ENCODE measurements at places on chromosomes 2 and 18. TPM values are rescaled to one million over a fixed set of nuclear protein-coding genes. Genes with fewer than 3 reads are reported as not detected.

Gene POLR1A
- total RNA-seq, result 26.6 TPM

Gene UGT1A9
- not detected for total RNA-seq

Gene ABCB11
- total RNA-seq, result 0.06 TPM

Gene NRP2
- 75.3 TPM for total RNA-seq

Gene C2orf69
- total RNA-seq, result 11.3 TPM

Gene ACVR2A
- total RNA-seq, result 19.0 TPM

Gene DNER
- total RNA-seq, result 0.14 TPM

Gene HOXD8
- 2.6 TPM for total RNA-seq

DNA sequence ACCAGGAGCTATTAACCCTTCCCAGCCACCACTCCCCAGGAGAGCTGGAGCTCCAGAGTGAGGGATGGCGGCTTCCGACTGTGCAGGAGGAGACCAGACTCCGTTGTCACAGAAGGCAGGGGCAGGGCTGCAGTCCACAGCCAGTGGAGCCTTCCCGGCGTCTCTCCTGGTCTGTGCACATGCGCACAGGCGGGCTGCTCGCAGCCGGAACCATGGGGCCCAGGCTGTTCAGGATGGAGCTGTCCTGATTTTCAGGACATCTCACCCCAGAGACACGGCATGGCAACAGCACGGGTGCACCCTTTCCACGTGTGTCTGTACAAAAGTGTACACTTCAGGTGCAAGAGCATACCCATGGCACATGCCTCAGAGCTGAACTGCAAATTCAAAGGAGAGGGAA lies 28.9 kb downstream of the EIPR1 start:
- peak; percentile 62 for DNase-seq

GRCh38 chr2:31390324-31390723 lies 24.2 kb downstream of the XDH start:
- no peak for DNase-seq

GRCh38 chr2:47083005-47083404 lies 72.1 kb downstream of the STPG4 start:
- DNase-seq, result no peak

GRCh38 chr2:32760628-32761027 lies 132.8 kb downstream of the TTC27 start:
- DNase-seq, result no peak

- DNase-seq, result no peak
These were observed 761.0 kb downstream of the EPHA4 start for GRCh38 chr2:220811115-220811514.

- no peak for DNase-seq
These were observed 62.2 kb downstream of the KCNE4 start for GRCh38 chr2:223114170-223114569.

DNA sequence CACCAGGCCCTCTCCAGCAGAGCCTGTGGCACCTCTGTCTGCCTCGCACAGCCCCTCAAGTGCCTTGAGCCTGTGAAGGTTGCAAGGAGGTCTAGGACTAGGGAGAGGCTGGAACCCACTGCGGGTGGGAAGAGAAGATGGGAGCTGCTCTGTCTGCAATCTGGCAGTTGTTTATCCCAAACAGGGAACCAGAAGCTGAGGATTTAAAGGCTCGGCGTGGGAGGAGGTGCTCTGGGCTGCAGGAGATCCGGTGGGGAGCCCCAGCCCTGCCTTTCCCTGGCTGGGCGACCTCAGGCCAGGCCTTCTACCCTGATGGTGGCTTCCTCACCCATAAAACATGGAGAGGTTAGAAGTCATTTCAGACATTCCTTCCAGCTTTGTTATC lies 174.1 kb downstream of the SMAD7 start:
- no peak for DNase-seq

DNA sequence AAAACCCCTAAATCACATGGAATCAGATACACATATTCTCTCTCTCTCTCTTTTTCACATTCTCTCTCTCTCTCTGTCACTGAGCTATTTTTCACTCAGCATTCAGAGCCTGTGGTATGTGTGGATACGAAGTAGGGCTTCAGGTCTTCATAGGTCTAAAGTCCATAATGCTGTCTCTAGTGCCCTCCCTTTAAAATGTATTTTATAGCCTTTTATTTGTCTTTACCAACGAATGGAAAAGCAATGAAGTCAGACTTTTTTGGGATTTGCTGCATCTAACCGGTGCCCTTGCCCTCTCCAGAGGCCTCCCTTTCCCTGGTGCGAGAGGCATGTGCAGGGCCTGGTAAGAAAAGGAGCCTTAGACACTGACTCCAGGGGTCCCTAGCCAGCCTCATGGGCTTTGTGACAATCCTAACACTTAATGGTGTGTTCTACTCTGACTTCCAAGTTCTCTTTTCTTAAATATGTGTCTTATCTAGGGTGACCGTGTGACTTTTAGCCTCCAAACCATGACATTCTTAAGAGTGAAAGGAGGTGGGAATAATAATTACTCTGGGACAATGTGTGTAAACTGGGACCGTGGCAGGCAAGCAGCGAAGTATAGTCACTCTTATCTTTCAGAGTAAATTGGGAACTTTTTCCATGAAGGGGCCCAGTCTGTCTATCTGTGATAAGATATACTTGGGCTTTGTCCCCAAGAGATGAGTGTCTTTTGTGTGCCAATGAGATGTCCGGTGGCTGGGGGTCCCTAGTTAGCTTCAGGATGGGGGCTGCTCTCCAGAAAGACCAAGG lies 101.1 kb downstream of the B3GNT2 start:
- DNase-seq, result no peak

DNA sequence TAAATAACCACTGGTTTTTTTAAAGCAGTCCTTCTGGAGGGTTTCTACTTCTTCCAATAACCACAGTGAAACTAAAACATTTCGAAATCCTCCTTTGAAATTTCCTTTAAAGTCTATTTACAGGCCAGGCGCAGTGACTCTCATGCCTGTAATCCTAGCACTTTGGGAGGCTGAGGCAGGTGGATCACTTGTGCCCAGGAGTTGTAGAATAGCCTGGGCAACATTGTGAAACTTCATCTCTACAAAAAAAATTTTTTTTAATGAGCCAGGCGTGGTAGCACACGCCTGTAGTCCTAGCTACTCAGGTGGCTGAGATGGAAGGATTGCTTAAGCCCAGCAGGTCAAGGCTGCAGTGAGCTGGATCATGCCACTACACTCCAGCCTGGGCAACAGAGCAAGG lies 15.2 kb downstream of the KIDINS220 start:
- DNase-seq, result no peak

DNA sequence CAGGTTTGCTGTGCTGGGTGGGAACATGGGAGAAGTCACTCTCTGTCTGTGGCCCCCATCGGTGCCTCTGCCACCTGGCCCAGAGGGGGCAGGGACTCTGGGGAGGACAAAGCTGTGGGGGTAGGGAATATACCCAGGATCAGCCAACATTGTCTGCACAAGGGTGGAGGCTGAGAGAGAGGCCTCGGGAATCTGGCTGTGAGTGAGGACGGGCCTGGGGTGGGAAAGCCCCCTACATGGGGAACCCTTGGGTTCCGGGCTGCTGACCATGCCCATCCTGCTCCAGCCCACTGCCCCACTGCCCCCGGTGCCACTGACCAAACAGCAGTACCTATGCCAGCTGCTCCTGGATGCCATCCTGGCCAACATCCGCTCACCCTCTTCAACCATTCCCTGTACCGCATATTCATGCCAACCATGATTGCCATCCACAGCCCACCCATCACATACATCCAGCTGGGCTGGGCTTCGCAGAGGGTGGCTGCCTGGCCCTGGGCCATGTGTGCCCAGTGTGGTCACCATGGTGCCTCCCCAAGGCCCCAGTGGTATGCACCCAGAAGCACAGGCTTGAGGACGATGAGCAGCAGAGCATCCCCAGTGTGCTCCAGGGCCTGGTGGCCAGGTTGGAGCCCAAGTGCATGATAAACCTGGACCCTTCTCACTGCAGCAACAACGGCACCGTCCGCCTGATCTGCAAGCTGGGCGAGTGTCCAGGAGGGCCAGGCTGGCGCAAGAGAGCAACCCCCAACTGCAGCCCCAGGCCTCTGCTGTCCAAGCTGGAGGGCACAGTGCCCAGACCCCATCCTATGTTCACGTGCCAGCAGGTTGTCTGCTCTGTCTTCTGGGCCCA lies 6.9 kb upstream of the POTEF start:
- DNase-seq, result peak; percentile 49

GRCh38 chr2:42721898-42722297 lies 42.0 kb downstream of the OXER1 start:
- no peak for DNase-seq

- DNase-seq, result no peak
These were observed 121.6 kb downstream of the SP100 start for GRCh38 chr2:230537531-230537976.

GRCh38 chr2:158179660-158180059 lies 78.0 kb downstream of the UPP2 start:
- DNase-seq, result no peak

DNA sequence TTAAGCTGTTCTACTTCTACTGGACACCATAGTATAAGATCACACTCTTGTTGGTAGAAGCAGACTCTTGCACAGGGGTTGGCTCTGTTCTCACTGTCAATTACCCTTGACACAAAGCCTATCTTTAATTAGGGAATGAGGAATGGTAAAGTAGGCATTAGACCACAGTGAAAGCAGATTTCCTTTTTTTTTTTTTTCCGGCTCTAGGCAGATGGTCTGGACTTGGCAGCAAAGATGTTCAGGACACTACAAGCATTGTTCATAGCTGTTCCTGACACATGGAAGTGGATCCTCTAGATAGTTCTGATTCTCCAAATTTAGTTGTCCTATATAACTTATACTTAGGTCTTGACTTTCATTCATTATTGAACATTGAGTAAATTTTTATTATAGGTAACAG lies 672.2 kb upstream of the CELF4 start:
- DNase-seq, result no peak

GRCh38 chr18:64986906-64987495 lies 763.8 kb upstream of the CDH7 start:
- DNase-seq, result no peak

- DNase-seq, result no peak
These were observed 25.9 kb downstream of the ENOSF1 start for GRCh38 chr18:686339-687111.

- peak; percentile 87 for DNase-seq
These were observed 787.6 kb upstream of the SALL3 start for GRCh38 chr18:78192054-78192453.

- no peak for DNase-seq
These were observed 602.9 kb downstream of the NYAP2 start for GRCh38 chr2:226002438-226002837.

- DNase-seq, result no peak
These were observed 258.4 kb downstream of the MEIS1 start for GRCh38 chr2:66693076-66693965.

DNA sequence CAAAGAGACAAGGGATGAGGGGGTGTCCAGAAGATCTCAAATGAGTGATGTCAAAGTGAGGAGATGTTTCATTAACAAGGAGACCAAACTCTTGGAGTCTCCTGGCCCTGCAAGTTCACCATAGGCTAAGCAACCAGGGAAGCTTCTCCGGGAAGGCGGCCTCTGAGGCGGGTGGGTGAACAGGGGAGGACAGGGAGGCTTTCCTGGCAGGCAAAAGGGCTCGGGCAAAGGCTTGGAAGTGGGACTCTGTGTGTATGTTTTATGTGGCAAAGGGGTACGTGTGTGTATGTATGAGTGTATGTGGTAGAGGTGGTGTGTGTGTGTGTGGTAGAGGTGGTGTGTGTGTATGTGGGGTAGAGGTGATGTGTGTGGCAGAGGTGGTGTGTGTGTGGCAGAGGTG lies 163.9 kb downstream of the DYSF start:
- no peak for DNase-seq

DNA sequence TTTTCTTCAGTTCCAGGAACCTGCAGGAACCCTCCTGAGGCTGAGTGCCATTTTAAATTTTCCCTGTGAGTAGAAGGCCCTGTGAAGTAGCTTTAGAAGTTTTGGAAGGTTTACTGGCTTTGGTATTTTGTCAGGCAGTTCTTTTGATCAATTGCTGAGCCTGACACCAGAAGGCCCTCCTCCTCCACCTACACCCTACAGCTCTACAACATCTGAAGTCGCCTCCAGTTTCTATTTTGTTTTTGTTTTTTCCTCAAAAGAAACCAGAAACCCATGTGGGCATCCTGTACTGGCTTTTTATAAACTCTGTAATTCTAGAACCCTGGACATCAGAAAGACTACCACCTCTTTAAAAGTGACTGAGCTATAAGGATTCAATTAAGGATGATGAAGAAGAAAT lies 153.7 kb downstream of the NRXN1 start:
- no peak for DNase-seq

GRCh38 chr18:7116001-7116730 lies 1.4 kb downstream of the LAMA1 start:
- no peak for DNase-seq

DNA sequence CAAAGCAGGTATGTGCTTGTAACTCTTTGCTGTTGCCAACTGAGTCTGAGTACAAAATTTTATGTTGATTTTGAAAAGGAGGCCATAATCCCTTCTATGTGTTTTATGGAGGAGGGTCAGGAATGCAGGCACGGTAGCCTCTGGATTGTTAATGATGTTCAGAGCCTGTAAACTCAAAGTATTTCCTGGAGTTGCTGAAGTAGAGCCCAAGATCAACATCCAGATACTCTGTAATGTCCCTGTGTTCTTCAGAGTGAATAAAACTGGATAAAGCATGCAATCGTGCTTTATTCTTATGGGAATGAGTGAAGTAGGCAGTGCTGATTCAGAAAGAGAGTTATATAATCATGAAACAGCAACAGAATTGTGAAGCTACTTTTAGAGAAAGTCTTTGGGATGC lies 61.8 kb upstream of the CHRNA1 start:
- DNase-seq, result no peak

DNA sequence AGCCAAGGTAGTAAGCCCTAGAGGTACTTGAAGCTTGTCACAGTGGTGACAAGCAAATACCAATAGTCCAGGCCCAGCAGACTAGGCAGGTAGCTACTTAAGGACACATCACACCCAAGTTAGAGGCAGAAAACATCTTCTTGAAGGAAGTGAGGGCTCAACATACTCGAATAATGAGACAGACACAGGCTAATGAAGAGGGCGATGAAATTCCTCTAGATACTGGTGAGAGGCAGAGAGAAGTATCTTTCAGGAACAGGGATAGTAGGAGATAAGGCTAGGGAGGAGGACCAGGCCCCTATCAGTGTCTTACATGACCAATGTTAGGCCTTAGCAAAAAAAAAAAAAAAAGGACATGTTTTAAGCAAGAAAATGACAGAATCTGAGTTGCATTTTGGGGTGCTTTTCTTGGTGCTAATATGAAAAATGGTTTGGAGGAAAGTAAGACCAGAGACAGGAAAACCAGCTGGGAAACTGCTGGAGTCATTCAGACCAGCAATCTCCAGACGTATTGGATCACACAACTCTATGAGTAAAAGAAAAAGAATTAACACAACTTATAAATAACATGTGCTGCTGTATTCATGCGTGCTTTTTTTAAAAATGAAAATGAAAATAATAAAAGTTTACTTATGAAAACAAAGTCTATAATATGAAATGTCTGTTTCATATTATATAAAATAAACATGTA lies 37.7 kb downstream of the COBLL1 start:
- no peak for DNase-seq

GRCh38 chr2:227655454-227655853 lies 11.2 kb upstream of the SCYGR5 start:
- no peak for DNase-seq

GRCh38 chr2:235542733-235543127 lies 48.9 kb downstream of the AGAP1 start:
- DNase-seq, result no peak

GRCh38 chr2:175004730-175004979 lies 526 bp downstream of the CHN1 start:
- no peak for DNase-seq

- no peak for DNase-seq
These were observed 52.7 kb downstream of the ATOH8 start for GRCh38 chr2:85806358-85807118.

Data from upper lobe of right lung (tissue), 1 donor.